ENCODE measurements at places on chromosomes 6 and 20. TPM values are rescaled to one million over a fixed set of nuclear protein-coding genes. Genes with fewer than 3 reads are reported as not detected.

MYL9 gene
- 83.7 TPM for total RNA-seq

SCRT2 gene
- total RNA-seq, result not detected

RAET1G gene
- 1.2 TPM for total RNA-seq

RHAG gene
- not detected for total RNA-seq

OOEP gene
- not detected for total RNA-seq

KIAA1586 gene
- total RNA-seq, result 15.2 TPM

TNXB gene
- total RNA-seq, result under 0.01 TPM

HAO1 gene
- not detected for total RNA-seq

ACSS1 gene
- total RNA-seq, result 0.75 TPM

HLA-DQA2 gene
- not detected for total RNA-seq

IRF4 gene
- not detected for total RNA-seq

- DNase-seq, result peak; percentile 46
Observed at GRCh38 chr6:151376440-151376839, 14.9 kb downstream of the ZBTB2 start.

DNA sequence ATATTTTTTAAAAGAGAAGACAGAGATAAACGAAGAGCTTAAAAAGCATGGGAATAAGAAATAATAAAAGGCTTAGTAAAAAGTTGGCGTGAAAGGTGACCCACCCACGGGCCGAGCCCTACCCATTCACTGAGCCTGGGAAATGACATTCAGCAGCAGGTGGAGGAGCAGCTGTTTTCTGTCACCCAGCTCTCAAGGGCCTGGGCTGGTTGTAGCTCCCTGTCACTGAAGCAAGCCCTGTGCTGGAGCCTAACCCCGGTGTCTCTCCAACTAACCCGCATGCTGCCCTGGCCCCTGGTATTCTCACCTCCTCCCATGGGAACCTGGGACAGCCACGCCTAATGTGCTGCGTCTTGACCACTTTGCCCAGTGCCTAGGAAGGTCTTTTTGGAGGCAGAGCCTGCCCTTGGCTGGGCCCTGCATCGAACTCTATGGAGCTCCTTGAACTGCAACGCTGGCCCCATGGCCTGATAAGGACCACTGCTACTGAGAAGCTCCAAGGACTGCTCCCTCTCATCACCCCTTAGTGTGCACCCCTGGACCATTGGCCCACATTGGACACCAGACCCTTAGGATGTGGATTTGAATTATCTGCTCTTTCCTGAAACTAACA is 68.8 kb upstream of the IYD start:
- DNase-seq, result no peak

DNA sequence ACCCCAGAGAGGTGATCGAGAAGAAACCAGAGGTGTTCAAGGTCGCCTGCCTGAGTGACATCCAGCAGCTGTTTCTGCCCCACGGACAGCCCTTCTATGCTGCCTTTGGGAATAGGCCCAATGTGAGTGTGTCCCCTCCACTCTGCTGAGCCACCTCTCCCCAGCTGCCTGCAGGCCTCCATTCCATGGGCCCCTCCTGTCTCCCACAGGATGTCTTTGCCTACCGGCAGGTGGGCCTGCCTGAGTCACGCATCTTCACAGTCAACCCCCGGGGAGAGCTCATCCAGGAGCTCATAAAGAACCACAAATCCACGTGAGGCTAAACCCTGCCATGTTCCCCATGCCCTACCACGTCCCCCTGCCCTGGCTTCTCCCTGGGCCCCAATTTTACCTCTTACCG is 8.4 kb downstream of the EMILIN3 start:
- DNase-seq, result no peak

DNA sequence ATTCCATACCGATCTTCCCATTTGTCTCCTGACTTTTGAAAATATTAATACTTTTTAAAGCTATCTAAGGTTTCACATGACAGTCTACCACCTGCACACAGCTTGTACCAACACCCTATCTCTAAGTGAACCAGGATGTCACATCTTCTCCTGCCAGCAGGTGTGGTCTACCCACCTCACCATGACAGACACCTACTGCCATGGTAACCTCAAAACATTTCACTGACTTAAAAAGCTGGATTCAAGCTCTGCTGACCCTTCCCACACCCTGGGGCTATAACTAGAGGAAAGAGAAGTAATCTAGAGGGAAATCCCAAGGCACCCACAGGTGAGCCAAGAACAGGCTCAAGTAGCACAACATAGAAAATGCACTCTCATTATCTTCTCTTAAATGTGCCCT is 1.2 kb downstream of the SLC17A3 start:
- no peak for DNase-seq

GRCh38 chr6:43296780-43297497 is 1.1 kb upstream of the SLC22A7 start:
- DNase-seq, result no peak

DNA sequence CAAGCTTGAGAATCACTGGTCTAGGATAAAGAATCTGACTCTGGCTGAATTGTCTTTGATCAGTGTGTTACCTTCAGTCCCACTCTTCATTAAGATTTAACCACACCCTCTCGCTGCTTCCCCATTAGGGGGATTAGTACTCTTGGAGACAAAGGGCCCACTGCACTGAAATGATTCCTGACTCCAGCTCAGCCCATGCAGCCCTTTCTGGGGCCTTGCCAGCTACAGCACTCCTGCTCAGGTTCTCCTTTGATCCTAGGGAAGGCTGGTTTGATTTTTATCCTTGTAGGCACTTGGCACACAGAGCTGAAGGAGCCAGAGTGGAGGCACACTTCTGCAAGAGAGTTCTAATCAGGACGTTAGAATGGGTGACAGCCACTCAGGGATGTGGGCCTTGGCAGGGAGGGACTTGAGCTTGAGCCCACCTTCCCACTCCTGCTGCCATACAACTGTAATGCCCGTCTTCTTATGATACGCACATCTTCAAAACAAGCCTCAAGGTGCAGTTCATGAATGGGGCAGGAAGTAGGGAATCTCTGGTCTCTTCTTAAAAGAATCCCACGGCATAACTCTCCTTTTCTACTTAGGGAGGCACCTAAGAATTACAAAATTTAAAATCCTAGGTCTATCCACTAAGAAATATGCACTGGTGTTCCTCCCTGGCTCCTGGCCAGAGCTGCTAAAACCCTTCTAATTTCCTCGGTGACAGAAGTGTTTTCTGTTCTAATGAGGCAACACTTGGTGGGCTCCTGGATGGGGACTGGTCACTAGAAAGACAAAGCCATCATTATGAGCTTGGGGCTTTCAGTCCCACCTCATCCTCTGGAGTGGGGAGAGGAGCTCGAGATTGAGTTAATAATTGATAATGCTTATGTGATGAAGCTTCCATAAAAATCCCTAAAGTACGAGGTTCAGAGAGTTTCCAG is 1.5 kb upstream of the SLA2 start:
- DNase-seq, result no peak

DNA sequence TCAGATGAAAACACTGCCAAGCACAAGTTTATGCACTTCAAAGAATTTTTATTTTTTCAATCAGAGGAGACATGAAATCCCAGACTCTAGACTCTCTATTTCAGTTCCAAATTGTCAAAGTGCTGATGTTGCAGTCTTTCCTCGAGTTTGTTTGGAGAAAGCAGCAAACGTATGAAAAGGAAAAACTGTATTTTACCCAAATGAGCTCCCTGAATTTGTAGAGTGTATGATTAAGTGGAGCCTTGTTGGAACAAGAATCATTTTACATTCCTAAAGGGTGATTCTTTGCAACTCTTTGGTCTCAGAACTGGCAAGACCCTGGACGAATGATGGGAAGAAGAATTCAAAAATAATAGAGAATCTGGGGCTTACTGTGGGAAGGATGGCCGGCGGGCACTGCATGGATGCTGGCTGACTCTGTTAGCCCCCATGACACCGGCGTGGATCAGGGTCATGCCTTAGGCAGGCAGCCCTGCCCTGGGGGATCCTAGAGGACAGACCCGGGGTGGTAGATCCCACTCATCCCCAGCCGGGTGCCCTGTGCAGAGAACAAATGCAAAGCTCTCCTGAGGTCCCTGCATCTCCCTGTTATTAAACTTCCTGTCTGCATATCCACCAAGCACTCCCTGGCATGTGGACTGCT is 207.4 kb downstream of the FNDC1 start:
- no peak for DNase-seq

DNA sequence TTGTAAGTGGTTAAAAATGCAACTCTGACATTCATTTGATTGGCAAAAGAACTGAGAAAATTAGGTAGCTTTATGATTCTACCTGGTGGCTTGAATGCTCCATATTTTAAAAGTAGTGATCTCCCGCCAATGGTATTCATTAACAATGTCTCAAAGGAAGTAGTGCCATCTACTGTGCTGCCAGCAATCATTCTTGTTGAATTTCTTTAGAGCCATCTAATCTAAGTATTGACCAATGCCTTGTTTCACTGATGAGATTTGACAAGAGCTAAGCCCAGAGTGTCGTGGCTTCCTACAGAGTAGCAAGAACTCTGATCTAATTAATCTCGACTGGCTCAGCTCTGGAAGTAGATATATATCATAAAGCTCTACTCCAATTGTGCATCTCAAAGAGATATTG is 696.7 kb downstream of the C6orf118 start:
- no peak for DNase-seq

DNA sequence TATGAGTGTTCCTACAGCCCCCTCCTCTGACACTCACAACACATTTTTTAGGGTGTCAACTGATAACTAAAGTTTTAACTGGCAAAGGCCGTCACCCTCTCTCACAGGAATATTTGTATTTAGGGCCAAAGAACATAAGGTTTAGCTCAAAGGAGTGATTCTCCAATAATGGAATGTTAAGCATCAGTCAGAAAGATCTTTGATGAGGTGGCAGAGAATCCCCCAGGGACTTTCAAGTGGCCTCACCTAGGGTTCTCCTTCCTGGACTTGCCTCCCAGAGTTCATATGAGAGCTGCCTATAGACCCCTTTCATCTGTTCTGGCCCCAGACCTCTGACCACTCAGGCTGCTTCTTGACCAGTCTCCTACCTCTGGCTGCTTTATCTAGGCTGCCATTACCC is 7.4 kb upstream of the SCUBE3 start:
- DNase-seq, result no peak

DNA sequence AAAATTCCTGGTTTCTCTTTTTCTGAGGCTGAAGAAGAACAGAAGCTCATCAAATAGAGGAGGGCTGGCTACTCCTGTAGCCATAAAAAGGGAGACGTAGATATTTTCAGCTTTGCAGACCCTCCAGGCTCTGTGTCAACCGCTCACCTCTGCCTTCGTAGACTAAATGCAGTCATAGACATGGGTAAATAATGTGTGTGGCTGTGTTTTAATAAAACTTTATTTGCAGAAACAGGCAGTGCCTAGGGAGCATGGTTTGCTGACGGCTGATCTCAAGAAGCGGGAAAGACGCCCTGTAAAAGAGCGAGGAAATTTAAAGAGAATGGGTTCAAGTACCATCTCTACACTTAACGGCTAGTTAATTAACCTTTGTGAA is 171.8 kb downstream of the BCAS1 start:
- no peak for DNase-seq

GRCh38 chr6:128432394-128432793 is 88.0 kb downstream of the PTPRK start:
- DNase-seq, result peak; percentile 64

GRCh38 chr6:102215425-102215824 is 821.9 kb downstream of the GRIK2 start:
- no peak for DNase-seq

- no peak for DNase-seq
Observed at GRCh38 chr6:68572975-68573374, 62.1 kb upstream of the ADGRB3 start.

- no peak for DNase-seq
Observed at GRCh38 chr6:29301316-29301715, at the start of gene OR14J1. TSS of gene OR14J1 (plus strand) at chr6:29301701. CDS start at chr6:29306690, 4,989 bp downstream.

- peak; percentile 6 for DNase-seq
Observed at GRCh38 chr6:74117113-74117512, 421.1 kb downstream of the CD109 start.

GRCh38 chr6:84791233-84791632 is 26.8 kb upstream of the TBX18 start:
- peak; percentile 49 for DNase-seq

DNA sequence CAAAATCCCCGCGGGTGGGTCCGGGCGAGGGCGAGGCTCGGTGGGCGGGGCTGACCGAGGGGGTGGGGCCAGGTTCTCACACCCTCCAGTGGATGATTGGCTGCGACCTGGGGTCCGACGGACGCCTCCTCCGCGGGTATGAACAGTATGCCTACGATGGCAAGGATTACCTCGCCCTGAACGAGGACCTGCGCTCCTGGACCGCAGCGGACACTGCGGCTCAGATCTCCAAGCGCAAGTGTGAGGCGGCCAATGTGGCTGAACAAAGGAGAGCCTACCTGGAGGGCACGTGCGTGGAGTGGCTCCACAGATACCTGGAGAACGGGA is 809 bp downstream of the HLA-G start:
- DNase-seq, result no peak

DNA sequence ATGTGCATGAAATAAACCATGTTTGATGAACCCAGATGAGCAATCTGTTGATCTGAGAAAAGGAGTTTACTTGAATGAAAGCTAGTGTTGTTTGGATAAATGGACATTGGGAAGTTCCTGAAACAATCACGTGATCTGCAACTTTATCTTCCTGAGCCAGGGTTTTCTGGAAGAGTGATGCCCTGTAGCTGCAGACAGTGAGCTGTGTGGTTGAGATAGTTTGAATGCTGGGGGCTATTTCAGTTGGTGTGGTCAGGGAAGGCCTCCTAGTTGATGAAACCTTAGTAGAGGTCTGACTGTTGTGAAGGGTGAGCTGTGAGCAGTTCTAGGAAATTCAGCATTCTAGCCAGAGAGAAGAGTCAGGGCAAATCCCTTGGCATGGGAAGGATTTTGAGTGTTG is 643.7 kb downstream of the UTRN start:
- DNase-seq, result no peak

DNA sequence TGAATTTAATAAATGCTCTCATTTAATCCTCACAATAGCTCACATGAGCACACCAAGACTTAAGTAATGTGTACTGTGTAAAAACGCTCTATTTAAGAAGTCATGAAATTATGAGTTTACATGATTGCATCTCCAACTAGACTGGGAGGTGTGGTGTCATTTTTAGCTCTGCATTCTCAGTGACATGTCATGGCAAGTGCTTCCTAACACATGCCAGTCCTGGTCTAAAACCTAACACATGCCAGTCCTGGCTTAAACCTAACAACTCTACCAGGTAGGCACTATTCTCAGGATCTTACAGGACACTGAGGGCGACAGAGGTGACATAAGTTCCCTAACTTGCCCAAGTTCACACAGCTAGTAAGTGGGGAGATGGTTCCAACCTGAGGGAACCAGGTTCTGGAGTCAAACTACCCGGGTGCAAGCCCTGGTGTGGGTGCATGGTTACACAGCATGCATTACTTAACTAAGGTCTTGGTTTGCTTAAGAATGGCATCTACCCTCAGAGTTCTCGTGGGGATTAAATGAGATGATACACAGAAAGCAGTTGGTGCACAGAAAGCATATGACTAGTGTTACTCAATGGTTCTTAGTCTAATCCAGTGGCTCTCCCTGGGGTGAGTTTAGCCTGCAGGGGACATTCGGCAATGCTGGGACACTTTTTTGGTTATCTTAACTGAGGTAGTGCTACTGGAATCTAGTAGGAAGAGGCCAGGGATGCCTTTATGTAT is 14.7 kb downstream of the CLDN20 start:
- peak; percentile 36 for DNase-seq

DNA sequence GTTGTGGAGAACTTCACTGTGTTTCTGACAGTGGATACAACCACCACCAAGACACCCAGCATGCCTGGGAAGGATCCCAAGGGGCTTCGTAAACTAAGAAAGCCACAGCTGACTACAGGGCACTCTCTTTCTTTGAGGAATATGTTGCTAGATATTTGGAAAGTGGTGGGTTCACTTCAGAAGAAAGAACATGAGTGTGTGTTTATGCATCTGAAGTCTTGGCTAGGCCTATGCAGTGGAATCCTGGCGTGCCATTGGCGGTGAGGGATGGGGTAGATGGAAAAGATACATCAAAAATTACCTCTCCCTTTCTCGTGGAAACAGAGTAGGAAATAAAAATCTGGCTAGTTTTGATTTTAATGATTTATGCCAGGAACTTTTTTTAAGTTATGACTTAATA is 187.7 kb downstream of the PDE7B start:
- DNase-seq, result no peak
